ENCODE measurements at places on chromosomes 2 and 18. TPM values are rescaled to one million over a fixed set of nuclear protein-coding genes. Genes with fewer than 3 reads are reported as not detected.

Gene KDSR
- total RNA-seq = 74.3 TPM

GRCh38 chr18:62781262-62781661 is 65.9 kb downstream of the PHLPP1 start:
- DNase-seq = no peak

- peak; percentile 78 for DNase-seq
Measured at GRCh38 chr2:215436705-215437565, 1.1 kb upstream of the FN1 start.

GRCh38 chr2:16656784-16657391 is 8.7 kb downstream of the CYRIA start:
- DNase-seq = peak; percentile 83

DNA sequence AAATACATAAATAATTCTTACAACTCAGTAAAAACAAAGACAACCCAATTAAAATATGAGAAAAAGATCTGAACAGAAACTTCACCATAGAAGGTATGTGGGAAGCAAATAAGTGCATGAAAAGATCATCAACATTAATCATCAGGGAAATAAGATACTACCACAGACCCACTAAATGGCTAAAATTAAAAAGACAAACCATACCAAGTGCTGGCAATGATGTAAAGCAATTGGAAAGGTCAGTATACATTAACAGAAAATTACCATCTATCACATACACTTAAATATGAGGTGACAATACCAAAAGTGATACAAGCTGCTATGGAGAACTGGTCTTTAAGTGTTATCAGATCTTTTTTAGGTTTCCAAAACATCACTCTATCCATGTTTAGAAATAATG is 44.7 kb downstream of the TTR start:
- no peak for DNase-seq

- DNase-seq = no peak
Measured at GRCh38 chr18:45667056-45667736, 51.9 kb downstream of the SLC14A2 start.

DNA sequence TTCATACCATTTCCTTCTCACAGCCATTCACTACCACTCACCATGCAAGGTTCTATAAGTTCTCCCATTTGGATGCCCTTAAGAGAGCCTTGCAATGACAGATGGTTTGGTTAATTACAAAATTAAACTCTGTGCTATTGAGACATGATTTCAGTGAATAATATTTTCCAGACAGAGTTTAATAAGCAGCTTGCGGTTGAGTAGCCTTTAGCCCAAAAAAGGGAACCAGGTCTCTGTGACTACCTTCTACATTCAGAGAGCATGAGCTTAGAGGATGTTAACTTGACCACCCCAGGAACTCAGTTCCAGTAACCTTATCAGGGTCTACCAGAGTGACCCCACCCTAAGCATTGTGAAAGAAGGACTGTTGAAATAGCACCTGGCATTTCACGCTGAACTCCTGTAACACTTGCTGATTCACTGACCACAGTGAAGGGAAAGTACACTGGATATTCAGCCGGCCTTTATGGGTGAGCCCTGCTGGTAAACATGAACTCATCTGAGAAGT is 1173.1 kb upstream of the ZEB2 start:
- DNase-seq = no peak

Measured in aorta (tissue), 5 donors.